NCI-H82 (cell line): ENCODE measurements at places on chromosomes 16 and 17.

GRCh38 chr16:50015631-50016030, 9.4 kb upstream of the CNEP1R1 start:
- no peak for DNase-seq

DNA sequence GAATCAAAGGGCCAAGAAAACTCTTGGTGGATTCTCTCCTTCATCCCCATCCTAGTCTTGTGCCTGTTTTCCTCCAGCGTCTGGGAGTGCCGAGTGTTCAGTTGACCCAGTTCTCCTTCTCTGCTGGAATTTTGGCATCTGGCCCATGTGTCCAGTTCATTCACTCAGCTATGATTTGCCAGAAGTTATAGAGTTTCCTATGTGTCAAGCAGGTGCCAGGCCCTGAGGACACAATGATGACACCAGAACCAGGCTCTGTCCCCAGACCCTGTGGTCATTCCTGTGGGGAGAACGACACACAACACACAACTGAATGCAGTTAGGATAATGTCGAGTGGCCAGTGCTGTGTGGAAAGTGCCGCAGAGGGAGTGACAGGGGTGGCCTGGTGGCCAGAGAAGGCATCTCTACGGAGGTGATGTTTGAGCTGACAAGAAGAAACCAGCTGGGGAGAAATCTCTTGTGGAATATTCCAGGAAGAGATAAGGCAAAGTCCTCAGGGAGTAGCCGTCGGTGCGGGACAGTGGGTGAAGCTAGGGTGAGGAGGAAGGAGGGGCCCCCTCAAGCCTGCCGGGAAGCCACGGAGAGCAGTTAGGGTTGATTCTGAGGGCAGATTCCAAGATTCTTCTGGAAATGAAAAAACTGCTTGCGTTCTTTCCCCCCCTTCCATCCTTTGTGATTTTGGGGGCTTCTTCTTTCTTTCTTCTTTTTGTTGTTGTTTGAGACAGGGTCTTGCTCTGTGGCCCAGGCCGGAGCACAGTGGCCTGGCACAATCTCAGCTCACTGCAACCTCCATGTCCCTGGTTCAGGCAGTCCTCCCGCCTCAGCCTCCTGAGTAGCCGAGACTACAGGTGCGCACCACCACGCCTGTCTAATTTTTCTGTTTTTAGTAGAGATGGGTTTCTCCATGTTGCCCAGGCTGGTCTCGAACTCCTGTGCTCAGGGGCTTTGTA, 35.8 kb upstream of the IL34 start:
- no peak for DNase-seq

DNA sequence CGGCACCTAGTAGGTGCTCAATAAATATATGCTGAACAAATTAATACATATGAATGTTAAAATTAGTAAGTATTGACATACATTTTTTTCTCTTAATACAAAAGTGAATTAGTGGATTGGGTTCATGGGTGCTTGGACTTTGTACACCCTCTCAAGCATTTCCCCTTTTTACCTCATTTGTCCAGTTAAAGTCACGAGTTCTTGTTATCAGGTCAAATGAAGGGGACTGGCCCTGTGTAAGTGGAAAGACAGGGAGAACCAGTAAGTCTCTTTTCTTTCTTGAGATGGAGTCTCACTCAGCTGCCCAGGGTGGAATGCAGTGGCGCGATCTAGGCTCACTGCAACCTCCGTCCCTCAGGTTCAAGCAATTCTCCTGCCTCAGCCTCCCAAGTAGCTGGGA, 13.7 kb upstream of the RANGRF start:
- no peak for DNase-seq

DNA sequence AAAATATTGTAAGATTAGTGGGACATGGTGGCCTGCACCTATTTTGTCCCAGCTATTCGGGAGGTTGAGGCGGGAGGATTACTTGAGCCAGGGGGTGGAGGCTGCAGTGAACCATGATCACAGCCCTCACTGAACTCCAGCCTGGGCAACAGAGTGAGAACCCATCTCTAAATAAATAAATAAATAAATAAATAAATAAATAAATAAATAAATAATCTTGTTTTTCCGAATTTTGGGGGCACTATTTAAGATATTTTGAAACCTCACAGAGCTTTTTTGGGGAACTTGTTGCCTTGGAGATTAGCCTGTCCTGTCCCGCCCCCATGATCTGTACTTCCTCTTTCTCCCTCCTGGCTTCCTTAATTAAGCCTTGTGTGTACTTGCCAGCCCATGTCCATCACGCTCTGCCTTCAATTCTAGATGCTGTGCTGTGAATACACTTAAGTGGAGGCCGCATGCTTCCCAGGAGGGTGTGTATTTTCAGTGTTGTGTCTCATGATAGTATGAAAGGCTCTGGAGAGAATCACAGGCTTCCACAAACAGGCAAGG, 4.4 kb downstream of the LGALS9 start:
- DNase-seq, result peak; percentile 75

- DNase-seq, result no peak
These were observed 230.7 kb downstream of the IRX3 start for GRCh38 chr16:54055864-54056263.

- no peak for DNase-seq
These were observed 436.5 kb downstream of the HAPSTR1 start for GRCh38 chr16:9527976-9528375.

- DNase-seq, result no peak
These were observed 183.5 kb upstream of the SDK2 start for GRCh38 chr17:73827627-73828291.

DNA sequence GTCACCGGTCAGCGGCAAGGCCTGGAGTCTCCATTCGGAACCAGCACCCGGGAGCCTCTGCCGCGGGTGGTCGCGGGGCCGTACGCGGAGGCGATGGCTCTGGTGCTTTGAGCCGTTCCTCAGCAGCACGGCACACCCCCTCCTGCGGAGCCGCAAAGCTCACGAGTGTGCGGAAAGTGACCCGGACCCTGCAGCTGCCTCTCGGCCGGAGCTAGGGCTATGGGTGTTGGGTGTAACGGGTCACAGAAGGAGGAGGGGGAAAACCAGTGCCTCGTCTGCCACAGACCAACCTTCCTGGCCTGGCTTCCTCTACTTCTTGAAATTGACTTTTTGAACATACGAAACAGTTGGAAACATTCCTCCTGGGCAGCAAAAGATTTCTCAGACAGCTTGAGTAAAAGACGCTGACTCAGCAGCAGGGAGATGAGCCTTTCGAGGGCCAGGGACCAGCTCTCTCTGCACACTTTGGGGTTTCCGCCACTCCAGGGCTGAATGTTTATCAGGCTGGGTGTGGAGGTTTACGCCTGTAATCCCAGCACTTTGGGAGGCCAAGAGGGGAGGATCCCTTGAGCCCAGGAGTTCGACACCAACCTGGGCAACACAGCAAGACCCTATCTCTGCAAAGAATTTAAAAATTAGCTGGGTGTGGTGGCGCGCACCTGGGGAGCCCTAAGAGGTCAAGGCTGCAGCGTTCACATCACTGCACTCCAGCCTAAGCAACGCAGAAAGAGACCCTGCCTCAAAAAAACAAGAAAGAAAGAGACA, 26.4 kb upstream of the PITPNA start:
- no peak for DNase-seq

- DNase-seq, result no peak
These were observed 146.6 kb downstream of the IRX5 start for GRCh38 chr16:55077266-55077665.

- no peak for DNase-seq
These were observed 28.9 kb upstream of the CCL2 start for GRCh38 chr17:34226011-34226743.

DNA sequence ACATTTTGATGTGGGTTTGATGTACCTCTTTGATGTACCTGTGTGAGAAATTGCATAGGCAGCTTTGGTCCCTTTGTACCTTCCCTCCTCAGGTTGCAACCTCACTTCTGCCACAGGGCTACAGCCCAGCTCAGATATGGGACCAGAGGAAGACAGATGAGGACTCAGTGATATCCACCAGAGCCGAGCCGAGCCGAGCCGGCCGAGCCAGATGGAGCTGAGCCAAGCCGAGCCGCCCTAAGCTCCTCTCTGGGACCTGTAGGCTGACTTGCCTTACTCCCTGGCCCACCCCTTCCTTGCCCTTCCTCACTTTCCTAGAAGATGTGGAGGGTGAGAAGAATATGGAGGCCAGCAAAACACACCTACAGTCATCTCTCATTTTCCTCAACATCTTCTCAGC, 3.8 kb downstream of the HEATR9 start:
- peak; percentile 25 for DNase-seq

DNA sequence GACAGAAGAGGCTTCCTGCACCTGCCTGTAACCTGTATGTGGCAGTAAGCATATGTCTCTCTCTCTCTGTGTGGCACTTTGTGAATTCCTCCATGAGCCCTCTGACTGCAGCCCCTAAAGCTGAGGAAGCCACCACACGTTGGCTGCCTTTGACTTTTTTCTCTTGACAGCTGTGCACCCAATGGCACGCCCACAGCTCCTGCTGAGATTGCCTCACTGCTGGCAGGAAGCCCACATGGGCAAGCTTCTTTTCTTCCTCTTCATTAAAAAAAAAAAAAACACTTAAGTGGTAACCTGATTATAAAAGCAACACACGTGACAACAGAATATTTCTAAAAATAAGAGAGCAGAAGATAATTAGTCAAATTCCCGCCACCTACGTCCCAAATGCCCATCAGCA, 34.0 kb upstream of the PIRT start:
- DNase-seq, result peak; percentile 42

- no peak for DNase-seq
These were observed 14.3 kb upstream of the NAT9 start for GRCh38 chr17:74790161-74791058.

DNA sequence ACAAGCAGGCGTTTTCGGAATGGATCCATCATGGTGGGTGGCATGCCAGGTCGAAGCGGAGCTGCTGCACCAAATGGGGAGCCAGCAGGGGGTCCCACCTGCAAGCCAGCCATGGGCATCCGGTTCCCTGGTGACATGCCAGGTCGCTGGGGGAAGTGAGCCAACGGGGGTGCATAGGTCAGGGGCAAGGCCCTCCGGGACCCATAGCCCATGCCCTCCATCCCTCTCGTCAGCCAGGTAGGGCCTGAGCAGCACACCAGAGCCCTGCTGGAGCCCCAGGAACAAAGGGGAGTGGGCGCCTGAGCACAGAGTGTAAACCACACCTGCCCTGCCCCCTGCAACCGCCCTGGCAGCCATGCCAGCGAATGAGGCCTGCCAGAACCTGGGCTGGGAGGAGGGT, 5.0 kb downstream of the SMARCD2 start:
- no peak for DNase-seq

DNA sequence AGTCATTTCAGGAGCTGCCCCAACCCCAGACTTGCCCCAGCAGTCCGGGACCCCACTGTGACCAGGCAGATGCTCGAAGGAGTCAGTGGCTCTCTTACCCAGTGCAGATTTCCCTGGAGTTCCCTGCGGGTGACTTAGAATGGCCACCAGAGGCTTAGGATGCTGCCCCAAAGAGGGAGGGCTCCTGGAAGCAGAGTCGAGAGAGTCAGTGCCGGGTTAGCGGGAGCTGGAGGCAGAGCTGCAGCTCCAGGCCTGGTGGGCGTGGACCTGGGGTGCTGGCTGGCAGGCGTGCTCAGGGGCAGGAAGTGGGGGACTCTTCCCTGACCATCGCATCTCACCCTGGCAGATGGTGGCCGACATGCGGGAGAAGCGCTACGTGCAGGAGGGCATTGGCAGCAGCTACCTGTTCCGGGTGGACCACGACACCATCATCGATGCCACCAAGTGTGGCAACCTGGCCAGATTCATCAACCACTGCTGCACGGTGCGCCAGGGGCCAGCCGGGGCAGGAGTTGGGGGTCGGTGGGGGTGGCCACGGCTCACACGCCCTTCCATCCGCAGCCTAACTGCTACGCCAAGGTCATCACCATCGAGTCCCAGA, 1.6 kb upstream of the HSD3B7 start:
- peak; percentile 13 for DNase-seq

GRCh38 chr17:75048249-75048878, 1.3 kb downstream of the KCTD2 start:
- no peak for DNase-seq

DNA sequence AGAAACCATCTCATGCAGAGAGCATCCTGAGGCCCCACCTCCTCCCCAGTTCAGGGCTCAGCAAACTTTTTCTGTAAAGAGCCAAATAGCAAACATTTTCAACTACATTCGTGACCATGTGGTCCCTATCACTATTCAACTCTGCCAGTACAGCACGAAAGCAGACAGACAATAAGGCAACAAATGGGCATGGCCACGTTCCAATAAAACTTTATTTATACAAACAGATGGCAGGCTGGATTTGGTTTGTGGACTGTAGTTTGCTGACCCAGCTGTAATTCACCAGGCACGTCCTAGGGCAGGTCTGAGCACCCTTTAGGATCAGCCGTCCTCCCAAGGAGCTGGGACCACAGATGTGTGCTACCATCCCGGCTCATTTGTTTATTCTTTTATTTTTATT, 27.1 kb upstream of the GPRC5C start:
- DNase-seq, result no peak

DNA sequence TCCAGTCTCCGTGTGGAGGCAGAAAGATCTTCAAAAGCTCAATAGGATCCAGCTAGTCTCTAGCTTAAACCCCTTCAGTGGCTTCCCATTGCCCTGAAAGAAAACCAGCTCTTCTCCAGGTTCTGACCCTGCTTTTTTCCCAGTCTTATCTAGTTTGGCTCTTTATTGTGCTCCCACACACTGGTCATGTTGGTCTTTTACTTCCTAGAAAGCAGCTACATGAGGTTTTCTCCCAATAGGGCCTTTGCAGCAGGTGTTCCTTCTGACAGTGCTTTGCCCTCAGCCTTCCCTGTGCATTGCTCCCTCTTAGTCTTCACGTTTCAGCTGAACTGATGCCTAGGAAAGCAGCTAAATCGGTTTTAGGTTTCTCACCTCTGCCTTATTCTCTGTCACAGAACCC, 21.7 kb upstream of the ABCA3 start:
- peak; percentile 18 for DNase-seq

DNA sequence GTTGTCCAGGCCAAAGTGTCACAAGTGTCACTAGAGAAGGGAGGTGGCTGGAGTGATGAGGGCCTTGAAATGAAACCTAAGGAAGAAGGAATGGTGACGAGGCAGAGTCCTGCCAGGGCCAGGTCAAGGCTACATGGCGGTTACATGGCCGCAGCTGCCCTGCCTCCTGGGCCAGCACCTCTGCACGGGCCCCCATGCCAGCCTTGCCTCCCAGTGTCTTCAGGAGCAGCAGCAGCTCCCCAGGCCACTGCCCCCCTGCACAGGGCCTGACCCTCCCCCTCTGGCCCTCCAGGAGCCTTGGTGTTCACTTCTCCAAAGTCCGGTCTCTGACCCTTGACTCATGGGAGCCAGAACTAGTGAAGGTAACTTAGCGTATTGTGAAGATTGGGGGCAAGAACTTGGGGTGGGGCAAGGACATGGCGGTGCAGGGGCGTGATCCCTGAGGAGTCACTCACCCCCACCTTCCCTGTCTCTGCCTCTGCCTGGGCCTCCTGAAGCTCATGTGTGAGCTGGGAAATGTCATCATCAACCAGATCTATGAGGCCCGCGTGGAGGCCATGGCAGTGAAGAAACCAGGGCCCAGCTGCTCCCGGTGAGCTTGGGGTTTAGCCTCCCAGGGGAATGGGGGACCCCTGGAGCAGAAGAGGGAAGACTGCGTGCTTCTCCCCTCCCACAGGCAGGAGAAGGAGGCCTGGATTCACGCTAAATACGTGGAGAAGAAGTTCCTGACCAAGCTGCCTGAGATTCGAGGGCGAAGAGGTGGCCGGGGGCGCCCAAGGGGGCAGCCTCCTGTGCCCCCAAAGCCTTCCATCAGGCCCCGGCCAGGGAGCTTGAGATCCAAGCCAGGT, 4.1 kb upstream of the KCTD11 start:
- no peak for DNase-seq
